SW480 (cell line): ENCODE measurements at places on chromosomes 2 and 18.

GRCh38 chr2:70433315-70433714 lies 120.3 kb downstream of the TGFA start:
- DNase-seq = no peak

- DNase-seq = peak; percentile 50
These were observed 110.9 kb downstream of the STK39 start for GRCh38 chr2:168136392-168136977.

GRCh38 chr2:188811522-188811921 lies 162.7 kb upstream of the COL3A1 start:
- no peak for DNase-seq

DNA sequence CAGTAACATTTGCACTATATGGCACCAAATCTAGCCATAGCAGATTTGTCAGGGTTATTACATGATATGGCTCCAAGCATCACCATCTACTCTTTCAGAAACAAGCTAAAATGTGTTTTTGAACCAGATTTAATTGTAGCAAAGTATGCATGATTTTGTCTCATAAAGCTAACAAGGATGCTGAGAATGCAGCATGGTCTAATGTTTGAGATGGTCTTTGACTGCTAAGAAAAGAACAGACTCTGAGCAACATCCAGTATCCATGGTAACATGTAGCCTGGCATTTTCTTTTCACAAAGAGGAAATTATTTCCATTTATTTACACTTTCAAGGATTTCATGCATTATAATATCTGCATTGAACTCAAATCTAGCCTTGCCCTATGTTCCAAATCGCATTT lies 206.5 kb downstream of the PDE1A start:
- no peak for DNase-seq

DNA sequence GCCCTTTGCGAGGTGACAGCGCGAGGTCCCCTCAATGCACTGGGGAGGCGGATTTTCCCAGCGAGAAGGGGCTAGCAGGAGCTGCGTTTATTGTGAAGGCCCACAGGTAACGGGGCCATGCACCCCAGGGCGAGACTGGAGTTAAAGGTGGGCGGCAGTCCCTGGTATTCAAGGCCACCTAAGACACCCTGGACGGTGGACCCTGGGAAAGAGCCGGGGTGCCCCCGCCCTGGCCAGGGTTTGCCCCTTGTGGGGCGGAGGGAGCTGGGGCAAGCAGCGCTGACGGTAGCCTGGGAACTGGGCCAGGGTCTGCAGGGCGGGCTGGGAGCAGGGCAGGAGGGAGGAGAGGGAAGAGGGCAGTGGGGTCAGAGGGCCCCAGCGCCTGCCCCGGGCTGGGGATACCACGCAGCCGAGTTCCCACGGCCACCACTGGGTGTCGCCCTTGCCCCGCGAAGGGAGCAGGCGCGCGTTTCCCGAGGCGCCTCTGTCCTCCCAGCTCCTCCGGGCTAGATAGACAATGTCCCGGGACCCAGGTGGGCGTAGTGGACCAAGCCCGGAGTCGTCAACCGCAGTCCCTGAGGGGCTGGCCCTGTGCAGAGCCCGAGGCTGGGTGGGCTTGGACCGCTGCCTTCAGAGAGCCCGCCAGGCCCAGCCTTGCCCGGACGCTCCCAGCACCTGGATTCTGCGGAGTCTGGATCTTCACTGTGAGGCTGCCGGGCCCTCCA lies 80.2 kb downstream of the SMAD4 start:
- no peak for DNase-seq

DNA sequence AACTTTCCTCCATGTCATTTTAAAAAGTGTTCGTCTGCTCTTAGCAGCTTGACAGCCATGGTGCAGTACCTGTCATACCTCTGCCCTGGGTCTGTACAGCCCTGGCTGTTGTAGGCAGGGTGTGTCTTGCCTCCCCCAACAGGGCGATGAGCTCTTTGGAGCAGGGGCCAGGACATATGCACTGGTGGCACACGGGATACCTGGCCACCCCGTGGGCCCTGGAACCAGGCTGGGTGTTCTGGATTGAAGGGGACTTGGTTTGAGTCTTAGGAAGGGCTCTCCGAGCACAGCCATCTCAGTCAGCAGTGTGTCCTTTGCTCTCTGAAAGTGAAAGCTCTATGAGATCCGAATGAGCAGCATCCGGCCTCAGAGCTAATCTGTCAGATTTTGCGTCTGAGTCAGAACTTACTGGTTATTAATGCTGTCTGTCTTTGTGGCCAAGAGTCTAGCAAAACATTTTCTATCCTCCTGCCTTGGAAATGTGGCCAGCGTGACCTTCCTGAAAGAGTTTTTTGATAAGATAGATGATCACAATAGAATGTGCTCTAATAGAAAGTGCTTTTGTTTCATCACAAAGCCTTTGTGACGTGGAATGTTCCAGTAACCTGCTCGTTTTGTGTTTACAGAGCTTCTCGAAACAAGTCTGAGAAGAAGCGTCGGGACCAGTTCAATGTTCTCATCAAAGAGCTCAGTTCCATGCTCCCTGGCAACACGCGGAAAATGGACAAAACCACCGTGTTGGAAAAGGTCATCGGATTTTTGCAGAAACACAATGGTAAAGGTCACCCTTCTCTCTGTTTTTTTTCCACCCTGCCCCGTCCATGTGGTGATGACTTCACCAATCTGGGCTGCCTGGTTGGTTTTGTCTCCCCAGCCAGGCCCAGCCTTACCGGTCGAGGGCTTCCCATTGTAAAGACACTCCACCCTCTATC lies 77.3 kb upstream of the RPL31 start:
- DNase-seq = no peak

- DNase-seq = no peak
These were observed 80.7 kb upstream of the STON1 start for GRCh38 chr2:48449073-48449840.

DNA sequence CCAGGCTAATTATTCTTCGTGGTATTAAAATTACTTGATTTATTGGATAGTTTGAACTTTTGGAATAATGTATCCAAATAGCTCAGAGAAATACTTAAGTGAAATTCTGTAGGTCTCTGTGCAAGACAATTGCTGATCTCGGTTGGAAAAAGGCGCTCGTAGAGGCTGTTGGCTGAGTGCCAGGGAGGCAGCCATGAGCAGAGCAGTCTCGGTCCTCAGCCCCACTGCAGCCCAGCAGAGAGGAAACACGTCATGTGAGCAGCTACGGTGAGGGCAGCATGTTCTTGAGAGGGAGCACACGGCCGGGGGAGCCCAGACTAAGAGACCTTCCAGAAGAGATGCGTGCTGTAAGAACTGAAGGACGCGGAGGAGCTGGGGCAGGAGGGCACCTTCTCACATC lies 42.5 kb downstream of the DCDC2C start:
- no peak for DNase-seq

DNA sequence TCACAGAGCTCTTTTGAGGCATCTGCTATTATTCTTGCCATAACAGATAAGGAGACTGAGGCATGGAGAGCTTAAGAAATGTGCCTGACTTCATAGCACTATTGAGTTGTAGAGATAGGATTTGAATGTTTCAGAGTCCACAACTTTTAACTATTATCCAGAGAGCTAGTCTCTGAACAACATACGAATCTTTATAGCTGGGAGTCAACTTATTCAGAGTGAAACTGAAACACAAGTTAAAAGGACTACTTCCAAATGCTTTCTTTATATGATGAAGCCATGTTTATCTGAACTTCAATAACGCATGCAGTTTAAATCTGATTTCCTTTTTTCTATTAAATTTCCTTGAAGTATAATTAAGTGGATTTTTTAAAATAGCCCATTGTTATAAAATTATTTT lies 268.8 kb downstream of the IKZF2 start:
- no peak for DNase-seq

GRCh38 chr18:78773819-78774218 lies 205.8 kb upstream of the SALL3 start:
- DNase-seq = no peak
